ENCODE measurements at places on chromosomes 12 and 14. TPM values are rescaled to one million over a fixed set of nuclear protein-coding genes. Genes with fewer than 3 reads are reported as not detected.
A peak's percentile ranks its signal among the peaks of the same experiment; 100 is the strongest.

The GPD1 gene
- 0.38 TPM for total RNA-seq

GRCh38 chr14:97036086-97036852, 239.1 kb downstream of the VRK1 start:
- H3K36me3 ChIP-seq = no peaks in the 10 kb centered on the region
- H3K4me1 ChIP-seq = no peaks in the 10 kb centered on the region
- peaks cover 63% of the 10 kb centered on the region for H3K27me3 ChIP-seq

DNA sequence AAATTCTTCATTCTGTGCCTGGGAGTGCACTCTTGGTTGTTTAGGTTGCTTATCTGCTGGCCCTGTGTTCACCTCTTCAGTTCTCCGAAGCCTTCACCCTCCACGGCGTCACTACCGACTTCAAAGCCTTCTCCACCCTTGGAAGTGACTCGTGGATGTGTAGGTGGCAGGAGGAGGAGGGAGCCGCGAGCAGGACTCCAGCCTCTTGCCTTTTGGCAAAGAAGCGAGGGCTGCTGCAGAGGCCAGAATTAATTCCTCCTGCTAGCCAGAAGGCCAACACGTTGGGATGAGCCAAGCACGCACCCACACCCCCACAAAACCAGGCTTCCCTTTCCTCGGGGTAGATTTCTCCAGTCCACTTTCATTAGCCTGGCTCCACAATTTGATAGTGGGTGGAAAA, 86.5 kb downstream of the TBX5 start:
- no peaks in the 10 kb centered on the region for H3K27me3 ChIP-seq
- H3K4me3 ChIP-seq = no peak overlapping the region
- H3K27ac ChIP-seq = no peak overlapping the region

DNA sequence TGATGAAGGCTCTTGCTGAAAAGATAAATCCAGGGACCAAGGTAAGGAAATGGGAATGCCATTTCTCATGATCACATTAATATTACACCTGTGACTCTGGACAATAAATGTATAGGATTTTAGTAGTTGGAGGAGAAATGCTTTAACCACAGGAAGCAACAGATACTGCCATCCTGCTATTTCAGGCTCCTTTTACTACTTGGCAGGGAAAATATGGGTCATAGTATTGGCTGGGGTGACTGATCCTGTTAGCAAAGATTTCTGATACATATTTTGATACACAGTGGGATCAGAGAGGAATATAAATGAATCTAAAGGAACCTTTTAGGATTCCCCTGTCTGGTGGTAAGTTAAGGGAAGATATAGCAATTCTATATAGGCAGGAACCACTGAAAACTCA, 115.0 kb downstream of the IGF1 start:
- H3K27me3 ChIP-seq = no peaks in the 10 kb centered on the region
- no peaks in the 10 kb centered on the region for H3K36me3 ChIP-seq
- no peak overlapping the region for H3K4me3 ChIP-seq
- no peak overlapping the region for H3K27ac ChIP-seq

- H3K27ac ChIP-seq = no peak overlapping the region
- DNase-seq = no peak
- H3K27me3 ChIP-seq = no peaks in the 10 kb centered on the region
- no peak overlapping the region for H3K4me3 ChIP-seq
- H3K4me1 ChIP-seq = no peaks in the 10 kb centered on the region
- no peaks in the 10 kb centered on the region for H3K36me3 ChIP-seq
Observed at GRCh38 chr14:44151130-44151820, 355.8 kb downstream of the FSCB start.

GRCh38 chr12:79420146-79420618, 270.6 kb downstream of the PAWR start:
- no peaks in the 10 kb centered on the region for H3K36me3 ChIP-seq
- no peaks in the 10 kb centered on the region for H3K27me3 ChIP-seq
- no peaks in the 10 kb centered on the region for H3K4me1 ChIP-seq

GRCh38 chr14:98754343-98755020, 517.5 kb downstream of the BCL11B start:
- no peaks in the 10 kb centered on the region for H3K4me1 ChIP-seq
- H3K27ac ChIP-seq = no peak overlapping the region
- no peaks in the 10 kb centered on the region for H3K27me3 ChIP-seq
- no peaks in the 10 kb centered on the region for H3K36me3 ChIP-seq

The LRCOL1 gene
- total RNA-seq = 0.61 TPM

GRCh38 chr12:27505109-27505508, 18.9 kb upstream of the PPFIBP1 start:
- H3K27me3 ChIP-seq = no peaks in the 10 kb centered on the region
- H3K36me3 ChIP-seq = no peaks in the 10 kb centered on the region
- H3K4me1 ChIP-seq = peaks cover 8% of the 10 kb centered on the region

The AKAP6 gene
- total RNA-seq = 2.0 TPM

The TMEM121 gene
- 2.8 TPM for total RNA-seq

DNA sequence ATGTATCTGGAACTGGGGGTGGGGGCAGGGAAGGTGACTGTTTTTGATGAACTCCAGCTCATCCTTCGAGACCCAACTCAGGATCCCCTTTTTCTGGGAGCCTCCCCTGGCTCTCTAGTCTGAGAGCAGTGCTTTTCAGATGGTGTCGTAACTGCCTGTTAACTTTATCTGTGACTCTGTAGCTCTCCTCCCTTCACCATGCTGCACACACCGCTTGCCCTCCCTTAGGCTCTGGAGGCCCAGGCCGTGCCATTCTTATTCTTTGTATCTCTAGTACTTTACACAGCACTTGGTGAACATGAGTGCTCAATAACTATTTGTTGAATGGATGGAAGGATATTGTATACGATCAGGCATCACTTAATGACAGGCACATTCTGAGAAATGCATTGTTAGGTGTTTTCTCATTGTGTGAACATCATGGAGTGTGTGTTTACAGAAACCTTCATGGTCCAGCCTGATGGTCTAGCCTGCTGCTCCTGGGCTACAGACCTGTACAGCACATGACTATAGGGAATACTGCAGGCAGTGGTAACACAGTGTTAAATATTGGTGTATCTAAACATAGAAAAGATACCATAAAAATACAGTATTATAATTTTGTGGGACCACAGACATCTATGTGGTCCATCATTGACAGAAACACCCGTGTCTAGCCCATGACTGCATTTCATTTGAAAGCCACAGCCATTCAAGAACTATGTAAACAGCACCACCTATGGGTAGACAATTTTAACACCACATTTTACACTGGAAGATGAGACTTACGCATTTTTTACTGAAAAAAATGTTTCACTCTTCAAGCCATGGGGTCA, 91.8 kb downstream of the EML1 start:
- no peak overlapping the region for H3K27ac ChIP-seq
- peak; percentile 18 for DNase-seq
- H3K27me3 ChIP-seq = peaks cover 9% of the 10 kb centered on the region
- no peak overlapping the region for H3K4me3 ChIP-seq
- H3K36me3 ChIP-seq = no peaks in the 10 kb centered on the region
- H3K4me1 ChIP-seq = no peaks in the 10 kb centered on the region

The ISM2 gene
- 0.05 TPM for total RNA-seq

DNA sequence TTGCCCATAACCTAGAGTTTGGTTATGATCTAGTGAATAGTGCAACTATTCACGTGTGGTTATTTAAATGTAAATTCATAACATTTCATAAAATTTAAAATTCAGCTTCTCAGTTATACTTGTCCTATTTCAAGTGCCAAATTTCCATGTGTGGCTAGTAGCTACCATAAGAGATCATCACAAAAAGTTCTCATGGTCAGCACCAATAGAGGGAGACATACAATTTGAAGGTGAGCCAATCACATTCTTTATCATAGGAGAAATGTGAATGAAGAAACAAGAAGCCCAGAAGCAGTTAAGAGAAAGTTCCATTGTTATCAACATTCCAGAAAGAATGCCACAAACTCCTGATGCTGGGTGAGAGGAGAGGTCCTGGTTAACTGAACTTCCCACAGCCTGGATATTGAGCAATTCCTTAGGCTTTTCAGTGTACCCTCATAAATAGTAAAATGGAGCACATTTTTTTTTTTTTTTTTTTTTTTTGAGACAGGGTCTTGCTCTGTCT, 892.9 kb upstream of the USP15 start:
- H3K36me3 ChIP-seq = no peaks in the 10 kb centered on the region
- DNase-seq = no peak
- no peaks in the 10 kb centered on the region for H3K4me1 ChIP-seq
- no peak overlapping the region for H3K4me3 ChIP-seq
- no peak overlapping the region for H3K27ac ChIP-seq

Data from thymus (tissue), 14 donors.